NCI-H146 (cell line): ENCODE measurements at places on chromosomes 5 and 9.
A peak's percentile ranks its signal among the peaks of the same experiment; 100 is the strongest.

DNA sequence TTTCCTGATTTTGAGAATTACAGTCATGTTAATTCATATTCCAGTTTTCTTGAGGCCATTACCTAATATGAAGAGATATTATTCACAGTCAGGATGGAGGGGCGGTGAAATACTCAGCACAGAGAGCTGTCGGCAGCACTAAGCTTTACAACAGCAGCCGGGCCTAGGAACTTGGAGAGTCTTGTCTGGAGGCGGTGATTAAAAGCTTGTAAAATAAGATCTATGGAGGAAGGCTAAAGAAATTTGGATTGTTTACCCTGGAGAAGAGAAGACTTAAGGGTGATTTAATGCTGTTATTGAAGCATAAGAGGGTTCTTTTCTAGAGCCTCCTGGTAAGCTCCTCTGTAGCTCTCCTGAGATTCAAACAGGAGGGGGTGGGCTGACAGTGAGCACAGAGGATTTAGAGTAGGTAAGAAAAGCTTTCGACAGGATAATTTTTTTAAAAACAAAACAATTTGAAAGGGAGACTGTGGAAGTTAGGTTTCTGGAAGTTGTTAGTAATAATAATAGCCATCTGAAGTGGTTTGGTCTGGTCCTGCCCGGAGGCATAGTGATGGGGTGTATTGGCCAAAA, 406.3 kb upstream of the ADAMTSL1 start:
- DNase-seq: no peak

DNA sequence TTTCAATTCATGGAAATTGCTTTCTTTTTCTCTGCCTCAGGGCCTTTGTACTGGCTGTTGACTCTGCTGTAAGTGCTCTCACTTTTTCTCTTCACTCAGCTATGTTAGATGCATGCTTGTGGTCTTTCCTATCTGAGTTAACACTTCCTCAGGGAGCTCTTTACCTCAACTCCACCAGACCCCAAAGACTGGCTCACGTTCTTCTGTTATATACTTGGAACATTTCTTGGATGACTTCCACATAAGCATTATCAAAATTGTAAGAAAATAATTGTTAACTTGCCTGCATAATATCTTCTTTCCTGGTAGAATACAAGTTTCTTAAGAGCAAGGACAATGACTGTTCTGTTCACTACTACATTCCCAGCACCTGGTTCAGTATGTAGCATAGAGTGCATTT, 455.9 kb downstream of the EBF1 start:
- no peak for DNase-seq

DNA sequence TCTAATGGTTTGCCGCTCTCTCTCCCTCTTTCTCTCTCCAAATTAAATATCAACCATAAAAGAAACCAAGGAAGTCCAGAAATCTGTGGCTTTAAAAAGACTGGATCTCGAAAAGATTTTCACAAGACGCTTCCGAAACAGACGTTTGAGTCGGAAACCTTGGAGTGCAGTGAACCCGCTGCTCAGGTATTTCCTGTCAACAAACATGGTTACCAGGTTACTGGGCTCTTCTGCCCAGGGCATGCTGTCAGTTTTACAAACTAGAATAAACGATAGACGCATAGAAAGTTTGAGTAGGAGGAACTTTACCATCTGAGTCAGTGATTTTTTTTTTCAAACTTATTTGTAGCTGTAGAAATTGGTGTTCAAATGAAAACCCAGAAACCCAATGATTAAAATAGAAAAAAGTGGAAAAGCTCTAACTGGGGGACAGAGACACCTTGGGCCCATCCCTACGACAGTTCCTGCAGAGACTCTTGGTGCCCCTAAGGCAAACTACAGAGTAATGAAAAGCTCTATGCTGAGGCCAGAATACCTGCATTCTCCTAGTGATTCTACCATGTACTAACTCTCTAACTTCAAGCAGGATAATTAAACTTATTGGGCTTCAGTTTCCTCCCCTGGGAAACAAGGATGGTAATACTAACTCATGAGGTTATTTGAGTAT, 90.0 kb downstream of the DOCK8 start:
- DNase-seq: no peak

DNA sequence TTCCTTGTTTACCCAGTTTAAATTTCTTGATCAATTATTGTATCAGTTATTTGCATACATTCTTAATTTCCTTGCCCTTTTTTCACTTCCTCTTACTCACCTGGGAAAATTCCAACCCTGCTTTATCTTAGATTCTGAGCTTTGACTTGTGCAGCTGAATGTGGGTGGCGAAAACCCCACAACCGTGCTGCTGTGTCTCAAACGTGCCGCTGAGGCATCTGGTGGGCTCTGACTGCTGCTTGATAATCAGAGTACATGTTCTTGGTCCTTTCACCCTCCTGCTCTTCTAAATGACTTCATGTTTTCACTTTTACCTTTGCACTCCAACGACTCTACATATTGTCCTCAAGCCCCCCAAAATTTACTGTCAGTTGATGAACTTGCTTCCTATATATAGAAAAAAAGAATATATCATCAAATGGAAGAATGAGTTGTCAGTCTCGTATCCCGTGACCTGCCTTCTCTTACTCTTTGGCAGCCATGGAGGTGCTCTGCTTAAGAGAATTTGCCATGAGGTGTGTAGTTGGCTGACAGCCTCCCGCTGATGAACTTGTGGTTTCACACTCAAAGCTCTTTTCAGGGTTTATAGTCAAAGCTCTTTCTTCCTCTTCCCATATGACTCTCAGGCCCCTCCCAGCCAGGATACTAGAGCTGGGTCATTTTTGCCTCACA, 14.0 kb upstream of the JAK2 start:
- no peak for DNase-seq

DNA sequence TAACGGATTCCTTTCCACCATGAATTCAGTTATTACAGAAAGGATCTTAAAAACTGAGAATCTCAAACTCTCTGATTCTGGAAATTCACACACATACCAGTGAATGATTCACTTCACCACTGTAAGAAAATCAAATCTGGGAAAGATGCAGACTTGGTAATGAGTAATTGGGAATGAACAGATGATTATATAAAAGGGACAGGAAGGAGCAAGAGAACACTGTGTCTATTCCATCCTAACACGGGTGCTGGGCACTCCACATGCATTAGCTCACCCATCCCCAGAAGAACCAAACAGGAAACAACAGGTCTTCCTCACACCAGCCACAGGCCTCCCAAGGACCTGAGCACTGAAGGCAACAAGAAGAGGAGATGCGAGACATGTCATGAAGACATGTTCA, 74.8 kb upstream of the ZNF622 start:
- no peak for DNase-seq

DNA sequence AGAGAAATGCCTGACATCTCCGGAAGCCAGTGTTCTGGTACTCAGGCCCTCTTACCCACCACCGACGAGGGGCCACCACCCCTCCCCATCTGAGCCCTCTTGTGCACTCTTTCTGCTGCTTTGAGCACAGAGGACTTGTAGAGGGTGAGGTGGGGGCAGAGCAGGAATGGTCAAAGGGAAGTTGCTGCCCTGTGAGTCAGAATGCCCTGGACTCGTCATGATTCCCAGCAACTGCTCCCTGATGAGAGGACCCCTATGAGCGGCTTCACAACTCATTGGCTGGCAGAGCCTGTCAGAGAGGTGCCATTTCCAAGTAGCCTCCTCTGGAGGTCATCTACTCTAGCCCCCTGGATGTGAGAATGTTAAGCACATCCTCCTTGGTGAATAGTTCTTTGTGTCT, 845 bp downstream of the ECSCR start:
- no peak for DNase-seq

GRCh38 chr5:82719368-82719767, 357.8 kb downstream of the TMEM167A start:
- DNase-seq: no peak

DNA sequence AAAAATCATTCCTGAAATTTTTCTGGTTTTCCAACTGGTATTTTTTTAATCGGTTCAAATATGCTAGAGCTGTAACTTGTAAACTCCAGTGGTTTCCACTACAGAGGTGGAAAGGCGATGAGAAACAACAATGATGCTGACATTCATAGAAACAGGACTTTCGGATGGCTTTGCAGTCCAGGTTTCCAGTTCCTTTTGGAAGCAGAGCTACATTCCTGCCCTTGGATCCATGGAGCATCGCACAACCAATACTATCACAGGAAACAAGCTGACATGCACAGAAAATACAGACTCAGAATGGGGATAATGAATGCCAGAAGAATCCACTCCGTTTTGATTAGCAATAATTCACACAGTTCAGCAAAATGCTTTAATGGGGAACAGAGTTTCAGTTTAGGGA, 140.0 kb downstream of the EPB41L4A start:
- no peak for DNase-seq

GRCh38 chr9:115413304-115413703, 295.3 kb upstream of the TNC start:
- DNase-seq: no peak

- DNase-seq: peak; percentile 84
Measured at GRCh38 chr5:55636177-55636576, 75.9 kb downstream of the SLC38A9 start.

- no peak for DNase-seq
Measured at GRCh38 chr5:154892369-154892771, 33.9 kb downstream of the CNOT8 start.

DNA sequence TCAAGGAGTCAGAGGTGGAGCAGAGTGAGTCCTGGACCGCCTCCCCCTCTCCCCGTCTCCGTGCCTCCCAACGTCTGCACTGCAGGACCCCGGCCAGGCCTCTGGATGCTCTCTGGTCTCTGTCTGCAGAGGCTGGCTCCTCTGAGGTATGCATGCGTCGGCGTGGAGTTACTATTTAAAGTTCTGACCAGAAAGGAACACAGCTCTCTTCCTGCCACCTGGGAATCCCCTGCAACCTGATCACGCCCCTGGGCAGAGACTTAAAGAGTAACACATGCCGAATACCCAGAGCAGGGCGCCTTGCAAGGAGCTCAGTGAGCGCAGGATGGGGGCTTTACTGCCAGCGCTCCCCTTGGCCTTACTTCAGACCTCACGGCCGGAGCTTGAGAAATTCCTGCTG, 16.0 kb downstream of the ANXA6 start:
- DNase-seq: no peak

- no peak for DNase-seq
Measured at GRCh38 chr9:89488131-89488530, 9.8 kb downstream of the SEMA4D start.

DNA sequence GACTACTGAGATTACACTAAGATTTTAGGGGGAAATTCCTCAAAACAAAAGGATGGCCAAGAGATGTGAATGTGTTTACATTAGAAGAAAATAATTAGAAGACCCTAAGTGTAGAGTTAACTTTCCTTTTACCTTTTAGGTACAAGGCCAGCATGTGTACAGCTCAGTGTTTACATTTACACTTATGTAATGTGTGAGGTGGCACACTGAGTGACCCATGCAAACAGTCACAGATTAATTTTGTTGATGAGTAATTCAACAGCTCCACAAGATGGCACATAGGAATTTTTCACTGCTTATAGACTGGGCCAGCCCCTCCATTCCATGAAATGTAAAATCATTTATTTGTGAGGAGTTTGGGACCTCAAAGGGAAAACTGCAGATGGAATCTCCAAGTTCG, 90.1 kb upstream of the SLC12A2 start:
- no peak for DNase-seq

DNA sequence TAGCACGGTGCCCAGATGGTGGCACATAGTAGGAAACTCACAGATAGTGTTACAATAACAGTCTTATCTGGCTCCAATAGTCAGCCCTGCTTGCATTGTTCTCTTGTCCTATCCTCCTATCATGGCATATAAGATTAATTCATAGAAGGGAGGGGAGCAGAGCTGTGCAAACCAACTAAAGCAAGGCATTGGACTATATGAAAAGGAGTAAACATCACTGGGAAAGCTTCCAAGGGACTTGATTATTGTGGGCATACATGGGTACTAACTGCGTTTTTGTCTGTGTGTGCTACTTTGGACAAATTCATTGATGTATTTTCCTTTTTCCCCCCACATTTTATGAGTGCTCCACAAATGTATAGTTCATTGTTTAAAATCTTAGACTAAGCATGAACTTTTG, 43.8 kb upstream of the C5orf47 start:
- no peak for DNase-seq

DNA sequence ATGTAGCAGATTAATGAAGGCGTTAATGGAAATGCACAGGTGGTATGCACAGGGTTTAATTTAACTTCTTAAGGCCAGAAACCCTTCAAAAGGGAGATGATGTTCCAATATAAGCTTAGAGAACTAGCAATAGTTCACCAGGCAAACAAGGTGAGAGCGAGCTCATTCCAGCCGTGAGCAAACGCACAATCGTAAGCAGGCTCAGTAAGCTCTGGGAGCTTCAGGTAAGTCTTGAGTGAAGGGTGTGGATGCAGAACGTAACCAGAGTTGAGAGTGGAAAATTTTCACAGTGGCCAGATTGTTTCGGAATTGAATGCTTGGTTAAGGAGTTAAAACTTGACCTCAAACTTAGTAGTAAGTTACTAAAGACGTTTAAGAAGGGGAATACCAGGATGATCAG, 5.7 kb downstream of the EQTN start:
- no peak for DNase-seq

DNA sequence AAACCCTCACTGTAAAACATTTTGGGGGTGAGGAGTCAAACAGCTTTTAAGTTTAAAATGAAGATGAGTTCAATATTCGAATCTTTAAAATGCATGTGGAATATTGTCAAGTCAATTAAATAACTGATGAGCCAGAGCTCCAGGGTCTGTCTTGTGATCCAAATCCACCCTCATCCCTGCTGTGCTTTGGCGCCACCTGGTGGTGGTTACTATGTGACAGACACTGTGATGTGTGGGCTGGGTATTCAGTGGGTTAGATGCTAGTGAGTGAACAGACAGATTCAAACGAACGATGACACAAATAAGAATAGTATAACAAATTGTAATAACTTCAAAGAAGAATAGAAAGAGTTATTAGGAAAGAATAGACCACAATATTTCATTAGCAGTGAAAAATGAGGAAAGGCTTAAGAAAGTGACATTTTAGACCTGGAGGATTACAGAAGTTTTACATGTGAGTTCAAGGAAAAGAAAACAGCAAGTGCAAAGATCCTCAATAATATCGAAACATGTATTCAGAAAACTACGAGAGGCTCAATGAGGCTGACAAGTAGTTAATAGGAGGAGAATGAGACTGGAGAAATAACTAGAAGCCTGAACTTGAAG, 51.4 kb upstream of the CHSY3 start:
- peak; percentile 42 for DNase-seq

DNA sequence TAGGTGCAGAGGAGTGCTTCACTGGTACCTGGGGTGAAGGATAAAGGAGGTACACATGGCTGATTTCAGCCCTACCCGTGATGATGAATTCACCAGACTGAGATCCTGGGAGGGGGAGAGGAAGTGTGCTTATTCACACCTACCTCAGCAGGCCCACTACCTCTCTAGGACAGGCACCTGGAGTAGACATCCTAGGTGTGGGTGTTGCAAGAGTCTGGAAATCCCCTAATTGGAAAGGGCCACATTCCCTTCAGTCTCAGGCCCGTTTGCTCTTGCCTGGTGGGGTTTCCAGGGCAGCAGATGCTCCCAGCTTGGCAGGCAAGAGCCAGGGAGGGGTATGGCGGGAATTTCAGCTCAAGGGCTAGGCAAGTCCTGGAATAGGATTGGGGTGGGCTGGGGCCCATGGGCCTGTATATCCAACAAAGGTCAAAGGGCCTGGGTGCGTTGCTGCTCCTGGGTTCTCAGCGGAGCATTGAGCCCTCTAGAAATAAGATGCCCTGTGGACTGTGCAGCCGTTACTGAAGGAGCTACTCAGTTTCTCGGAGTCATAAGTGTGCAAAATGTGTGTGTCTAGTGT, 5.8 kb upstream of the CCL21 start:
- DNase-seq: no peak

- DNase-seq: no peak
Measured at GRCh38 chr5:93054424-93055163, 526.4 kb downstream of the NR2F1-AS1 start.

- no peak for DNase-seq
Measured at GRCh38 chr5:36928947-36929346, 52.4 kb downstream of the NIPBL start.
